ENCODE measurements at places on chromosomes 3 and 15. TPM values are rescaled to one million over a fixed set of nuclear protein-coding genes. Genes with fewer than 3 reads are reported as not detected.

- DNase-seq = no peak
These were observed 194.9 kb upstream of the EPHA6 start for GRCh38 chr3:96619475-96619874.

DNA sequence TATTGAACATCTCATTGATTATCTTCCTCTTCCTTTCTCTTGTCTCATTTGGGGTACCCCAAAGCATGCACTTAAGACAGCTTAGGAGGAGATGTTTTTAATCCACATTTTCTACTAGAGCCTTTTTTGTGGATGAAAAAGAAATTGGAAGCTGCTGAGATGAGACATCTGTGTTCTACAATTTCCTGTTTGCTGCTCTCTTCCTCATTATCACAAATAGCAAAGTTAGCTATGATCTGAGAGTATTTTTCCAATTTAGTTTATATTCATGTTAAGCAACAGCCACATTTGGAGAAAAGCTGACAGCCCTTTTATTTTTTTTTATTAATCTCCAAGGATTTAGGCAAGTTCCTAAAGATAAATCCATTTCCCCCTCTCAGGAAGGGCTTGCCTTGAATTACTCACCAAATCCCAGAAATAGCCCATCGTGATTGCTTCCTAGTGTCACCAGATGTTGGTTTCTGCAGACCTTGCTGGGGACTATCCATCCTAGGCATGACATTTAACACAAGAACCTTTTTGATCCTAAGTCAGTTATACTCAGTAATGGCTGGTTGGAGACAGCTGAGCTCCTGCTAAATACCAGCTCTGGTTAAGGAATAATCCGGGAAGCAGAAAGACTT, 70.8 kb upstream of the FILIP1L start:
- DNase-seq = no peak

Gene CDC25A
- 3.8 TPM for polyA plus RNA-seq

Gene TMEM207
- not detected for polyA plus RNA-seq
